Left lung (tissue), 14 donors: ENCODE measurements at places on chromosomes 1 and 21. TPM values are rescaled to one million over a fixed set of nuclear protein-coding genes. Genes with fewer than 3 reads are reported as not detected.

GRCh38 chr1:121458291-121459048 lies 273.7 kb downstream of the SRGAP2C start:
- no peak for DNase-seq

DNA sequence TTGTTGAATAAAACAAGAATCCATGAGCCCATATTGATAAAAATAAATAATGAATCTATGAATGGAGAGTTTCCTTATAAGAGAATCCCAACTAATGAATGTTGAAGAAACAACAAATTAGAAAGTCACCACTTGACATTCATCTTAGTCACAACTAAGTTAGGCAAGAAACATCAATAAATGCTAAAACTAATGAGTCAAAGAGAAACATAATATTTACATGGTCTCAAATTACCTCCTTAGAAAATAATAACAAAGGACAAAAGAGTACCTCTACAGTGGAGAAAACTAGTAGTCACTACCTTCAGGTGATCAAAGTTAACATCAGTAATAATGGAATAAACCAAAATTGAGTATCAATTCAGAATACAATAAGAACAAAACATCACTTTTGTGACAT lies 93.5 kb downstream of the AKT3 start:
- DNase-seq = no peak

GRCh38 chr1:118736322-118736721 lies 251.8 kb downstream of the TBX15 start:
- DNase-seq = no peak

GRCh38 chr21:42088658-42089057 lies 17.5 kb downstream of the UMODL1 start:
- no peak for DNase-seq

PTBP2 gene
- polyA plus RNA-seq = 52.2 TPM

MAP1LC3C gene
- 0.97 TPM for polyA plus RNA-seq

DNA sequence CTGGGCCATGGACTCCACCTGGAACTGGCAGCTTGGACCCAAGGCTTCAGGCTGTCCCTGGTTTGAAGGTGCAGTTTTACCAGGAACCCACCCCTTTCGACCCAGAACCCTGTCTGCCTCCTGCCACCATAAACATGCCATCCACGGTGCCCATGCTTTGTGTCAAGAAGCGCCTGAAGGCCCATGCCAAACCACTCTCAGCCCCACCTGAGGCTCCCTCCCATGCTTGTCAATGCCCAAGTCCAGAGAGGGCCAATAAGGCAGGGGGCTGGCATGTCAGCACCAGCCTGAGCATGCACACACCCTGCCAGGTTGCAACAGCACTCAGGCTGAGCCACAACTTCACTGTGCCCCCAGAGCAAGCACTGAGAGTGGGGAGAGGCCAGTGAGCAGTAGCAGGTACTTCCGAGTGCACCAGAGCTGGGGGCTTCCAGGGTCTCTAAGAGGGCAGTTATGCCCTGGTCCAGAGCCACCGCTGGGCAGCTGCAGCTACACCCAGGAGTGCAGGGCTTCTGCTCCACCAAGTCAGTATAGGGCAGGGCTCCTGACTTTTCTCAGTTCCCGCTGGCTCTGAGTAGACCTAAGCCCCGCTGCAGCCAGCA lies 1256.0 kb downstream of the AMY1C start:
- no peak for DNase-seq

DNA sequence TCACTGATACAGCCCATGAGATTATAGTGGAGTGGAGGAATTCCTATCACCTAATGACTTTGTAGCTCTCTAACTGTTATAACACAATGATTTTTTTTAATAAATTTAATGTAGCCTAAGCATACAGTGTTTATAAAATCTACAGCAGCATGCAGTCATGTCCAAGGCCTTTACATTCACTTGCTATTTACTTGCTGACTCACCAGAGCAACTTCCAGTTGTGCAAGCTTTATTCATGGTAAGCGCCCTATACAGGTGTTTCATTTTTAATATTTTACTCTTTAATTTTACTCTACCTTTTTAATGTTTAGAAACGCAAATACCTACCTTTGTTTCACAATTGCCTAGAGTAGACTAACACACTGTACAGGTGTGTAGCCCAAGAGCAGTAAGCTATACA lies 1652.2 kb downstream of the BRINP3 start:
- DNase-seq = no peak

GRCh38 chr1:65827346-65827745 lies 34.7 kb downstream of the PDE4B start:
- DNase-seq = no peak

DNA sequence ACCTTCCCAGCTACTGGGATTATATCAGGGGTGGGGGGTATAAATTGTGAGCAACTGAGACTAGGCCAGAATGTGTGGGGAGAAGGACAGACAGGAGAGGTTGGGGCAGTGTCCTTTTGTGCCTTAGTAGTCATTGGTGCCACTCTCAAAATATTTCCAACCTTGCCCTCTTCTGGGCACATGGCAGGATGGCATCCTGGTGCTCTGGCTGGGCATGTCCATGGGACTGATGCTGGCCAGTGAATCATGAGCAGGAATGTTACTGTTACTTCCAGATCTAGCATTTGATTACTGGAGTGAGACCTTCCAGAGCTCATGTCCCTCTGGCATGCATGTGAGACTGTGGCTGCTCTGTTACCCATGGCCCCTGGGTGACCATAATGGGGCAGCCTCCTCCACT lies 151.2 kb downstream of the MATN1 start:
- DNase-seq = no peak

LRRIQ3 gene
- polyA plus RNA-seq = 1.8 TPM

KLF17 gene
- polyA plus RNA-seq = 0.04 TPM

DNA sequence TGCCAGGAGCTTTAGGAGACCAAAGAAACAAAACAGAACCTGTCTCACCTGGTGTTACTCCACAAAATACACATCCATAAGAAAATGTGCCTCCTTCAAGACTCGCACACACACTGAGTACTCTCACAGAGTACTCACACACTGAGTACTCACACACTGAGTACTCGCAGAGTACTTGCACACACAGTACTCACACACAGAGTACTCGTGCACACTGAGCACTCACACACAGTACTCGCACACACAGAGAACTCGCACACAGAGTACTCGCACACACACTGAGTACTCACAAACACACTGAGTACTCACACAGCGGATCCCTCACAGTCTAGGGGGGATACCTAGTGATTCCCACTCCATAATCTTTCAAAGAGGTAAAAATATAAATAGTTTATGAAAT lies 40.3 kb downstream of the PCSK9 start:
- no peak for DNase-seq

RNASEL gene
- polyA plus RNA-seq = 10.6 TPM

FGR gene
- polyA plus RNA-seq = 4.3 TPM

SLC6A17 gene
- polyA plus RNA-seq = 0.03 TPM

KIAA1614 gene
- polyA plus RNA-seq = 9.1 TPM

LORICRIN gene
- polyA plus RNA-seq = not detected
